NCI-H2081 treated with DMSO at 0.1 percent for 48 hours (cell line): ENCODE measurements at places on chromosomes 3 and 15.
A peak's percentile ranks its signal among the peaks of the same experiment; 100 is the strongest.

- no peak for DNase-seq
Measured at GRCh38 chr3:128814519-128815317, 64.7 kb upstream of the ACAD9 start.

- no peak for DNase-seq
Measured at GRCh38 chr3:197222937-197223370, 75.5 kb downstream of the DLG1 start.

DNA sequence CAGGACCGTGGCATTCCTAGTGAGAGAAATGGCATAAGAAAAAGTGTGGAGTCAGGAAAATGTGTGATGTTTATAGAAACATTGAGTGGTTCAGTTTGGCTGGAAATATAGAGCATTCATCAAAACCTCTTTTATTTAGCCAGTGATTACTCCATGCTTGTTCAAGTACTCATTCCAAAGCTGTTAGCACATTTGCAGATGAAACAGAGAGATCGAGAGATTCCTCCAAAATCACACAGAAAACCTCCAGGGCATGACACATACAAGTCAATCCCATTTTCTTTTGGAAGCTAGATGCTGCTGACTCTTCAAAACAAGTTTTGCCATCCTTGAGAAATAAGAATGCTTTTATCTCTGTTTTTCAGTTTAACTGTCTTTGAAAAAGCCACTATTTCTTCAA, 11.5 kb upstream of the MB21D2 start:
- DNase-seq = no peak

DNA sequence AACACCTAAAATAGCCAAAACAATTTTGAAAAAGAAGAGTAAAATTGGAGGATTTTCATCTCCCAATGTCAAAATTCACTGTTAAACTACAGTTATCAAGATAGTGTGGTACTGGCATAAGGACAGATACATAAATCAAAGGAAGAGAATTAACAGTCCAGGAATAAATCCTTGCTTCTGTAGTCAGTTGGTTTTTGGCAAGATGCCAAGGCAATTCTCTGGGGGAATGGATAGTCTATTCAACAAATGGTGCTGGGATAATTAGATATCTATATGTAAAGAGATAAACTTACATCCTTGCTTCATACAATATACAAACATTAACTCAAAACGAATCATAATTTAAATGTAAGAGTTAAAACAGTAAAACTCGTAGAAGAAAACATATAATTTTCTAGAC, 57.9 kb upstream of the SELENOK start:
- DNase-seq = no peak

DNA sequence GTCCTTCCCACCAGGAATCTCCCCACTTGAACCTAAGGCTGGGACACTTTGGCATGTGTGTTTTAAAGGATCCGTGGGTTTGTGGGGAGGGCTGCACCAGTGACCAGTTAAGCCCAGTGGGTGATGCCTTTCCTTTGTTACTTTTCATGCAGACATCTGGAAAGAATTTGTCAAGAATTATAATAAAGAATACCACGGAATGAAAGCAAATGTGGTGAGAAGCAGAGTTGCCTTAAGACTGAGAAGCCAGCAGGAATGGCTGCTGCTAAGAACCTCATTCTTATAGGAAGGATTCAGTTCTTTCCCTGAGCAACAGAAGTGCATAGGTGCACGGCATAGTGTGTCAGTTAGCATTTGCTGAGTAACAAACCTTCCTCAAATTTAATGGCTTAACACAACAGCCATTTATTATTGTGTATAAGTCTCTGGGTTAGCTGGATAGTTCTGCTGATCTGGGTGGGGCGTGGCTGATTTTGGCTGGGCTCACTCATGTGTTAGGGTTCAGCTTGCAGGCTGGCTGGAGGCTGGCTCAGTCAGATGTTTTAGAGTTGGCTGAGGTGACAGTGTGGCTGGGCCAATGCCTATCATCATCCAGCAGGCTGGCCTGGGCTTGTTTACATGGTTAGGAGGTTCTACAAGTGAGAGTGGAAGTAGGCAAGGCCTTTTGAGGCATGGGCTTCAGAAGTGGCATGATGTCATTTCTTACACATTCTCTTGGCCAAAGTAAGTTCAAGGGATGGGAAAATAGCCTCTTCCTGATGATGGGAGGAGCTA, 262.7 kb upstream of the CTDSPL start:
- no peak for DNase-seq

DNA sequence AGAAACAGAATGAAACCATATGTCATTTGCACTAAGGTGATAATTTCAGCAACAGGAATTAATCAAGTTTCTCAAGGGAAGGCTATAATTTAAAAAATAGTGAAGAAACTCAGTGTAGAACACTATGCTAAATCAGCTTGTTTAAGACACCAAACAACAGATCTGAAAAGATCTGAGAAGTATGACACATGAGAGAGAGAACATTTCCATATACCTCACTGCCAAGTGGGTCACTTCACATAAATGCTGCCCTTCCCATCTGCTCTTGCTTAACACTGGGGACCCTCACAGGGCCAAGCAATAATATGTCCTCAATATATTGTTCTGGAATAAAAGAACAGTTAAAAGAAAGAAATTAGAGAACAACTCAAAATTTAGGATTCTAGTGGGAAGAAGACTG, 45.6 kb upstream of the CHMP2B start:
- no peak for DNase-seq

DNA sequence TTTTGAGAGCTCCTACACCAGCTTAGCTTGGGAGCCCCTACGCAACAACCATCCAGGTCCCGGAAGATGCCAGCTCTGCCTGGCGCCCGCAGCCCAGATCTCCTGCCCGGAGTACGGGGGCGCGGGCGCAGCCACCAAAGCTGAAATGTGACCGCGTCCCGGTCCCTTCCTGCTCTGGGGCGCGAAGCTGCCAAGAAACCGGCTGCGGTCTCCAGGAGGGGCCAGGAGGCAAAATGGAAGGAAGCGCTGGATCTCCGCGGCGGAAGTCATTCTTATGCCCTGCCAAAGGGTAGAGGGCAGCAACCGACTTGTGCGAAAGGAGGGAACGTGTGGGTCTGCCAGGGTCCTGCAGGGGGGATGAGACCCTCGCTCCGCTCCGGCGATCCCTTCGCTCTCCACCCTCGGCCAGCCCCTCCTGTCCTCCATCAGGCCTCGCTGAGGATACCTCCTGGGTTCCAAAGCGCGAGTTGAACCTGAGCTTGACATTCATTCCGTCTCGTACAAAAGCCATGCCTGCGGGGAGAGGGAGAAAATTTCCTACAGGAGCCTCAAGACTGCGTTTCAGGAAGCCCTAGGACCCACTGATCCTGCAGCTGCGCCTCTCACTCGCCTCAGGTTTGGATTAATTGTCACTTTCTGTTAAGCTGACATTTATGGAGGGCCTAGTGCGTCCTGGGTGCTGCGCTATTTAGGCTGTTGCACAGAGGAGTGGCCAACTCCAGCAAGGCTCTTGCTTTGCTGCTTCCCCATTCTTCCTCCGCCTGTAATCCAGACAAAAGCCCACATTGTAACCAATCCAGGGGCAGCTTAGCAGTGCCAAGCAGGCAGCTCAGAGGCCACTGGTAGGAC, 98.3 kb upstream of the VGLL3 start:
- peak; percentile 14 for DNase-seq

DNA sequence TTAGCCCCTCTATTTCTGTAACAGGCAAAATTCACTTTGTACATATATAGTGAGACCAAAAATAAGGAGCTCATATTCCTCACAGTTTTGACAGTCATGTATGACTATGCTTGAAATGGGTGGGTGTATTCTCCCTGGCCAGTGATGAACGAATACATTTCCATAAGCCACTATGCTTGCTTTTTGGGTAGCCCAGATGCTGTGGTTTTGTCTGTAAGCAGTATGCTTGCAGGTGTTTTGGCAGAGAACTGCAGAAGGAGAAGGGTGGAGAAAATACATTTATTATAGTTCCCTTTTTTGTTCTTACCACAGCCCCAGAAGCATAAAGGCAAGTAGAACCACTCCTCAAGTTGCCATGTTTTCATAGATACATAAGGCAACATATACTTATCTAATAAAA, 131.2 kb downstream of the RBMS3 start:
- DNase-seq = no peak

GRCh38 chr15:97446138-97446537, 514.4 kb upstream of the ARRDC4 start:
- no peak for DNase-seq

DNA sequence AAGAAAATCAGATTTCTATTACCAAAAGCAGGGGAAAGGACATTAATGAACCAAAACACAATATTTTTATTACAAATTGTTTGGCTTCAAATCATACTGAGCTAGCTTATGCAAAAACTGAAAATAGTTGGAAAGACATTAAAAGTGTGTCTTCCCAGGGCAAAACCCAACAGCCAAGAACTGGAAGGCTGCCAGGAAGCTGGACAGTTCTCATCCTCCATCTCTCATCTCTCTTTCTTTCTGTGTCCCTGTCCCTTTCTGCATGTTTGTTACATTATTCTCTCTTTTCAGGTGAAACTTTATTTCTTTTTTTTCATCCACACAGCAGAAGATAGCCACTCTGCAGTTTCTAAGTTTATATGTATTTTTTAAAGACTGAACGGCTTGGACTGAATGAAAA, 41.1 kb upstream of the SNTN start:
- no peak for DNase-seq

- DNase-seq = no peak
Measured at GRCh38 chr15:71669688-71670087, 140.7 kb upstream of the NR2E3 start.

DNA sequence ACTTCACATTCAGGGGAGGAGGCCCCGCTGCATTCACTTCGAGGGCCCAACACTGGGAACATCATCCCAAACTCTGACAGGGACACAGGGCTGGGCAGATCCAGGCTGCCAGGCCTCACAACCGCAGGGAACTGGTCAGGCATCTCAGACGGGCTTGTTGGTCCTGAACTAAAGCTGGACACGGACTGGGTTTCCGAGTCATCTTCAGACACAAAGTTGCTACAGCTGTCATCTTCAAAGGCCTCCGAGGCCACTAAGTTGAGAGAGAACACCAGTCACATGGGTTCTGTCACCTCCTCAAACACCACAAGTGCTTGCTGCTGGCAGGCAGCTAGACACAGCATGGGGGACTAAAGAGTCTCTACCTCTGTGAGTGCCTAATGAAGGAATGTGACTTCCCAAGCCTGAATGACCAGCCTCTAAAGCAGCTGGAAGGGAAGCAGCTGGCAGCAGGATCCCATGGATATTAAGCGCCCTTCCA, 50.9 kb downstream of the CAPN7 start:
- no peak for DNase-seq

- DNase-seq = no peak
Measured at GRCh38 chr3:152251916-152252315, 16.8 kb upstream of the MBNL1 start.

- DNase-seq = no peak
Measured at GRCh38 chr3:141083836-141084649, 32.9 kb downstream of the SPSB4 start.

- no peak for DNase-seq
Measured at GRCh38 chr3:24460974-24461373, 33.7 kb downstream of the THRB start.

GRCh38 chr3:63966871-63967270, 54.7 kb upstream of the SCAANT1 start:
- no peak for DNase-seq

- no peak for DNase-seq
Measured at GRCh38 chr3:21991061-21991460, 240.1 kb upstream of the ZNF385D start.

DNA sequence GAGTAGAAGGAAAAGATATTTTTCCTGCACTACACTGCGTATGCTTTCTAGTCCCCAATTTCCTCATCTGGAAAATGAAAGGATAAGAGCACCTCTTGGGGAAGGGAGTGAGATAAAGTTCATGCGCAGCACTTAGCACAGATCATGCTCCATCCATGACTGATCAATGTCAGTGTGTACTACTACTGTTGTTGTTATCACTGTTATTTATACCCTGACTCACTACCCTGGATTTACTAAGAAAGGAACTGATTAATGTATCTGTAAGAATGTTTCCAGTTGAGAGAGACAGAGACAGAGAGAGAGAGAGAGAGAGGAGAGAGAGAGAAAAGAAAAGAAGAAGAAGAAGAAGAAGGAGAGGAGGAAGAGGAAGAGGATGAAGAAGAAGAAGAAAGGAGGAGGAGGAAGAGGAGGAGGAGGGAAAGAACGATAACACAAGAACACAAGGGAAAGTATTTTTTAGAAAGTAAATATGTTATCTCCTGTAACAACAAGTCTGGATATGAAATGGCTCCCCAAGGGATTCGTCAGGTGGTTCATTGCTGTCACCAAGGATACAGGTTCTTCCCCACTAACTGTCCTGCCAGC, 212.2 kb upstream of the PROK2 start:
- DNase-seq = no peak

- no peak for DNase-seq
Measured at GRCh38 chr3:111776827-111777483, 82.1 kb upstream of the PHLDB2 start.

DNA sequence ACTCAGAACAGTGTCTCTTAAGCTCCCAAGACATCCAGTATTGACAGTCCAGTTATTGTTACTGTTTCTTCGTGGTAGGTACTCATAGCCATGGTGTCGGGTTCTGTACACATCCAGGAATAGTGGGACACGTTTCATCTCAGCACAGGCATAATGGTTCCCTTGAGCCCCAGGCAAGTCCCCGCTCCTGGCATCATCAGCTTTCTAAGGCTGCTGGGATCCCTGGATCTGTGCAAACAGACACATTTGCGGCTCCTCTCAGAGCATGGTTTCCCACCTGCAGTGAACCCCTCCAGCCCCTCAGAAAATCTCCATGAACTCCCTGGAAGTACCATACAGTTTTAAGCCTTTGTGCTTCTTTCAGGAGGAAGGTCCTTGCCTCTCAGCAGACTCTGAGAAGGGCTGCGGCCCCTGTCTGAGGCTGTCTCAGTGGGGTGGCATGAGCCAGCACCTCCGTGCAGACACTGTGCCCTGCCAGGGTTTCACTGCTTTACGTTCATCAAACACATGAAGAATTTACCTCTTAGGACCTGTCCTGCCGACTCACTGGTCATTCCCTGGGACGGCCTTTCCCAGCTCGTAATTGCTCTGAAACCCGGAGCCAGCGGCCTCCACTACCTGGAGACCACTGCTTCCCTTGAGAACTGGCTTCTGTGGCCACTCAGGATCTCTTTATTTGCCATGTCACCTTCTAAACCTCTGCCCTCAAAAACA, 124.9 kb downstream of the LRRK1 start:
- DNase-seq = no peak

- no peak for DNase-seq
Measured at GRCh38 chr15:52466134-52466701, 62.5 kb downstream of the MYO5A start.

GRCh38 chr15:50051811-50052419, 67.1 kb downstream of the ATP8B4 start:
- peak; percentile 32 for DNase-seq

GRCh38 chr3:55174747-55175146, 246.9 kb upstream of the LRTM1 start:
- no peak for DNase-seq

GRCh38 chr3:58897646-58898045, 152.2 kb downstream of the CFAP20DC start:
- DNase-seq = no peak

- DNase-seq = no peak
Measured at GRCh38 chr3:45480871-45481270, 92.5 kb downstream of the LARS2 start.
